ENCODE measurements at places on chromosomes 13 and 19.

DNA sequence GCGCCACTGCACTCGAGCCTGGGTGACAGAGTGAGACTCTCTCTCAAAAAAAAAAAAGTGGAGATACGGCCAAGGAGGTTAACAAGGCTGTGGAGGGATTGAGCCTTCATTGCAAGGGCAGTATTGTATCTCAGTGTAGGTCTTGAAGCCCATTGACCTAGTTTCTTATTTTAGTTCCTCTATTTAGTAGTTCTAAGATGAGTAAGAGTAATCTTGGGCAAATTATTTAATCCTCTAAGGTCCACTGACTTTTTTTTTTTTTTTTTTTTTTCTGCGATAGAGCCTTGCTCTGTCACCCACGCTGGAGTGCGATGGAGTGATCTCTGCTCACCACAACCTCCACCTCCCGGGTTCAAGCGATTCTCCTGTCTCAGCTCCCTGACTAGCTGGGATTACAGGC is 14.3 kb upstream of the ILF3 start:
- no peaks in the 10 kb centered on the region for H3K27me3 ChIP-seq
- peaks cover 88% of the 10 kb centered on the region for H3K36me3 ChIP-seq
- DNase-seq: no peak
- H3K4me3 ChIP-seq: no peak overlapping the region

DNA sequence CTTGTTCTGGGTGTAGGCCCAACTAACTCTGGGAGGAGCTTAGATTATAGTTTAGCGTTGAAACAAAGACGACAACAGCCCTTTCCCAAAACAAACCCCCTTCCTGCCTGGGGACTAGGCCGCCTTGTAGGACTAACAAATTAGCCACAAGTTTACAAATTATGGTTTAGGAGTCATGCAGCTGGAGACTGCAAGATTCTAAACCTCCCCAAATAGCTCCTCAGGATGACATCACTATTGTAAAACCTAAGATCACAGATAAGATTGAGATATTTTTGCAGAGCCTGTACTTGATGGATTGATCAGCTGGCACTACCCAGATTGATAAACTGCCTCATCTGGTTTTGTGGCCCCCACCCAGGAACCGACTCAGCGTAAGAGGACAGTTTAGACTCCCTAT is 2.3 kb upstream of the SLC25A15 start:
- no peak overlapping the region for H3K4me3 ChIP-seq
- H3K4me1 ChIP-seq: peaks cover 15% of the 10 kb centered on the region
- no peaks in the 10 kb centered on the region for H3K27me3 ChIP-seq
- no peaks in the 10 kb centered on the region for H3K36me3 ChIP-seq
- no peak for DNase-seq

DNA sequence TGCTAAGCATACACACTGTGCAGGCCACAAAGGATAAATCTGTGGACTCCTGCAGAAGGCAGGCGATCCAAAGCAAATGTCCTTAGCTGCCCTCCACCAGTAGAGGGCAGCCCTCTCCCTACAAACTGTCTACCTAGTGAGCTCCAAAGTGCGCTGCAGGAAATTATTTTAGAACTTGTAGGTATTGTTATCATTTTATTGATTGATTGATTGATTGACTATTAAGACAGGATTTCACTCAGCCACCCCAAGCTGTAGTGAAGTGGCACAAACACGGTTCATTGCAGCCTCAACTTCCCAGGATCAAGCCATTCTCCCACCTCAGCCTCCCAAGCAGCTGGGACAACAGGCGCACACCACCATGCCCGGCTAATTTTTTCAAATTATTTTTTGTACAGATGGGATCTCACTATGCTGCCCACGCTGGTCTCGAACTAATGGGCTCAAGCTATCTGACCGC is 37.3 kb downstream of the RNF6 start:
- H3K27ac ChIP-seq: no peak overlapping the region
- no peaks in the 10 kb centered on the region for H3K27me3 ChIP-seq
- DNase-seq: no peak

DNA sequence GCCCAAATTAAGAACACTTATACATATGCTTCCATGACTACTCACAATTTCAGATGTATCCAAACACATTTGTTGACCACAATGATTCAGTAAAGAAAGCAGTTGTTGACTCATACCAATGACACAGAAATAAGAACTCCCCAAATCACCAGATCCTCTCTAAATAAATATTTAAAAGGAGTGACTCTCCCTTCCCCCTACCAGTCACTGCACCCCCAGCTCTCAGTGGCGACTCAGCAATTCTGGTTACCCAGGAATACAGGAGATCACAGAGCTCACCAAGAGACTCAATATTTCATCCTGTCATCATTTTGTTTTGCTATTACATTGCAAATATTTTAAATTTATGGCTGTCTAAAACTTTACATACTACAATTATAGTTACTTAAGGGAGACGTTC is 131.5 kb downstream of the RGCC start:
- DNase-seq: no peak
- H3K4me3 ChIP-seq: no peak overlapping the region
- no peaks in the 10 kb centered on the region for H3K4me1 ChIP-seq
- no peaks in the 10 kb centered on the region for H3K27me3 ChIP-seq

DNA sequence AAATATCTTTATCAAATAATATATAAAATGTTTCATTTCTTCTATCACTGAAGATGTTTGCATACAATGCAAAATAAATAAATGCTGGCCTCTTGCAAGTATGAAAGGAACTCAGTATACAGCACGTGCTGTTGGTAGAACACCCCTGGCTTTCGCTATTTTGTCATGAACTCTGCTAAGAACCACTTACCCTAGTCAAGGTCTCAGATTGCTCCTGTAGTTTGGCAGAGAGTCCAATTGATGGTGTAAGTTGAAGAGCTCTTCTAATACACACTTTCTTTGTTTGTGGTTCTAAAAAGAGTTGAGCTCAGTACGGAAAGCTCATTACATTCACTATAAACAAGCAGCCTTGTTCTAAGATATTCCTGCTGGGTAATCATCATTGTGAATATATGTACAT is 1258.9 kb downstream of the EFNB2 start:
- no peaks in the 10 kb centered on the region for H3K4me1 ChIP-seq
- DNase-seq: no peak
- H3K27me3 ChIP-seq: no peaks in the 10 kb centered on the region
- H3K36me3 ChIP-seq: no peaks in the 10 kb centered on the region

- no peaks in the 10 kb centered on the region for H3K27me3 ChIP-seq
- no peaks in the 10 kb centered on the region for H3K36me3 ChIP-seq
- H3K4me1 ChIP-seq: no peaks in the 10 kb centered on the region
- DNase-seq: no peak
- H3K27ac ChIP-seq: no peak overlapping the region
These were observed 48.1 kb downstream of the SCEL start for GRCh38 chr13:77583581-77583980.

- no peaks in the 10 kb centered on the region for H3K36me3 ChIP-seq
- no peaks in the 10 kb centered on the region for H3K27me3 ChIP-seq
- DNase-seq: peak; percentile 60
- H3K4me3 ChIP-seq: no peak overlapping the region
- H3K4me1 ChIP-seq: no peaks in the 10 kb centered on the region
These were observed 310.9 kb downstream of the ZNF536 start for GRCh38 chr19:30682999-30683536.

GRCh38 chr19:55113570-55114039 is 3.8 kb downstream of the PPP1R12C start:
- DNase-seq: peak; percentile 85
- H3K27me3 ChIP-seq: no peaks in the 10 kb centered on the region
- H3K4me3 ChIP-seq: no peak overlapping the region
- H3K27ac ChIP-seq: peak overlapping the region; percentile 92

DNA sequence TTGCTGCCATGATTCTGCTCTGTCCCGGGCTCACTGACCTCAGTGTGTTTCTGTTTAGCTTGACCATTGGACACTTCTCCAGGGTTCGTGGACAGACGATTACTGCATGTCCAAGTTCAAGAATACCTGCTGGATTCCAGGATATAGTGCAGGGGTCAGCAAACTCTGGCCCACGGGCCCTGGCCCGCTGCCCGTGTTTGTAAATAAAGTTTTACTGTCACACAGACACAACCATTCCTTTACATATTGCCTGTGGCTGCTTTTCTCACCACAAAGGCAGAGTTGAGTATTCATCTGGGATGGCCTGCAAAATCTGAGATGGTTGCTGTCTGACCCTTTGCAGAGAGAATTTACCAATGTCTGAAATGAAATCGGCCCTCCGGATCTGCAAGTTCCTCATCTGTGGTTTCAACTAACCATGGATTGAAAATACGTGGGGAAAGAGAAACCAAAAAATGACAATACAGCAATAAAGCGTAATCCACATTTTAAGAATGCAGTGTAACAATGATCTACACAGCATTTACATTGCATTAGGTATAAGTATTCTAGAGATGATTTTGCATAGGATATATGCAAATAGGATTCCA is 25.9 kb upstream of the F2RL3 start:
- DNase-seq: no peak
- H3K27ac ChIP-seq: peak overlapping the region; percentile 61
- no peaks in the 10 kb centered on the region for H3K27me3 ChIP-seq
- H3K4me1 ChIP-seq: no peaks in the 10 kb centered on the region

DNA sequence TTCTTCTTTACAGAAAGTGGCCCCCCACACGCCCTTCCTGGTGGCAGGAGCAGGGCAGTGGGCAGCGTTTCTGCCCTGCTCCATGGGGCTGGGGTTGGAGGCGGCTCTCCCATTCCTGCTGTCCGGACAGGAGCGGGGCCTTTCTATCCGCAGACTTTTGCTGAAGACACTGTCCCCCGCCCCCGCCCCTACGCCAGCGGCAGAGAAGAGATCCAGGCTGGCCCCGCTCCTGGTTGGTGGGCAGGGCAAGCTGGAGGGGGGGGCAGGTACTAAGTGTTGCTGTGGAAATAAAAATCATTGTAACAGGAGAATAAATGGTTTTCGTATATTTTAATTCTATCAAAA is 81.7 kb downstream of the ZNF429 start:
- DNase-seq: no peak
- peaks cover 6% of the 10 kb centered on the region for H3K4me1 ChIP-seq
- peak overlapping the region; percentile 62 for H3K4me3 ChIP-seq
- H3K27me3 ChIP-seq: no peaks in the 10 kb centered on the region
- no peaks in the 10 kb centered on the region for H3K36me3 ChIP-seq

DNA sequence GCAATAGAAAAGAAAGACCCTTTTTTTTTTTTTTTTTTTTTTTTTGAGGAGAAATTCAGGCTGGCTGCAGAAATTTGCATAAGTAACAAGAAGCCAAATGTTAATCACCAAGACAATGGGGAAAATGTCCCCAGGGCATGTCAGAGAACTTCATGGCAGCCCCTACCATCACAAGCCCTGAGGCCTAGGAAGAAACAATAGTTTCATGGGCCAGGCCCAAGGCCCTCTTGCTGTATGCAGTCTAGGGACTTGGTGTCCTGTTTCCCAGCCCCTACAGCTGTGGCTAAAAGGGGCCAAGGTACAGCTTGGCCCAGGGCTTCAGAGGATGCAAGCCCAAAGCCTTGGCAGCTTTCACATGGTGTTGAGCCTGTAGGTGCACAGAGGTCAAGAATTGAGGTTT is 88.4 kb upstream of the TPP2 start:
- no peaks in the 10 kb centered on the region for H3K36me3 ChIP-seq
- DNase-seq: no peak
- H3K27ac ChIP-seq: no peak overlapping the region
- H3K4me1 ChIP-seq: no peaks in the 10 kb centered on the region

DNA sequence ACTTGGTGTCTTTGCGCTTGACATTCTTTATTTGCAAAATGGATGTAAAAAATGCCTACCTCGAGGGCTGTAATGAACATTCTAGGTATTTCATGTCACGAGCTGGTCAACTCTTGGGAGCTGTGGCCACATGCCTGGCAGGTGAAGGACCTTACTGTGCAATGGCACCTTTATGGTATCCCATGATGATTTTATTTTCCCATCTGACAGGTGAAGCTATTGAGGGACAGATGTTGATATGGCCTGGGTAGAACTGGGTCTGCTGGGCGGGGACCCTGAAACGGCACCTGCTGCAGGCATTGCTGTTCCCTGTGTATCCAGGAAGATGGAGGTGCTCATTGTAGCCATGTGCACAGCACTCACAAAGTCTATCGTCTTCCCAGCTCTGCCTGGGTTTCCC is 332.2 kb downstream of the TEX29 start:
- no peaks in the 10 kb centered on the region for H3K36me3 ChIP-seq
- no peak for DNase-seq

GRCh38 chr19:45607071-45608029 is 5.3 kb upstream of the GPR4 start:
- peaks cover 37% of the 10 kb centered on the region for H3K36me3 ChIP-seq
- peak overlapping the region; percentile 23 for H3K4me3 ChIP-seq
- H3K4me1 ChIP-seq: peaks cover 6% of the 10 kb centered on the region
- peaks cover under 1% of the 10 kb centered on the region for H3K27me3 ChIP-seq
- DNase-seq: peak; percentile 76

- no peak overlapping the region for H3K4me3 ChIP-seq
- no peaks in the 10 kb centered on the region for H3K27me3 ChIP-seq
- no peaks in the 10 kb centered on the region for H3K4me1 ChIP-seq
- H3K36me3 ChIP-seq: no peaks in the 10 kb centered on the region
- no peak for DNase-seq
- H3K27ac ChIP-seq: no peak overlapping the region
These were observed 18.7 kb downstream of the PPP5C start for GRCh38 chr19:46365561-46365960.

DNA sequence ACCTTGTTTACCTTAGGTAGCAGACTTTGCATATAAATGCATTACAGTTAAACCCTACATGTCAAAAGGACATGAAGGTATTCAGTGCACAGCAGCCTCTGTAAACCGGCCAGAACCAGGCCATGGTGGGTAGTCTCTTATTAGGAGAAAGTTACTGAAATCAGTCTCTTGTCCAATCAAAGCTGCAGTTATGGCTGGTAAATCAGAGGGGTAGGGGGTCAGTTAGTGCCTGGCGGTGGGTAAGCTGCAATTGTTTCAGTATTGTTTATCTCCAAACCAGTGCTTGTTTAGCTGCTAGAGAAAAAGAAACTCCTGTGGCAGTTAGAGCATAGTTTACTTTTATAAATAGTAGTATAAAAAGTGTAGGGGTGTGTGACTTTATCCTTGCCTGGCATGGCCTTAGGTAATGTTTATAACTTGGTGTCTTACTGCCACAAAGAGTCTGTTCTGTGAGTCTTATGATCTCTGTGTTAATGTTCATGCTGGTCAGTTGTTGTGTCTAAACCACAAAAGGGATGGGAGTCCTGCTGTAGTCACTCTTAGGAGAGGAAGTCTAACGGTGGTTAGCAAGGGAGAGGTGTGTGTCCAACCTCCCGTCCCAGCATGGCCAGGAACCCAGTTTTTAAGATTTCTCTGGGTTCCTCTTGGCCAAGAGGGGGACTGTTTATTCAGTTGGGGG is 28.0 kb downstream of the CHST8 start:
- no peak overlapping the region for H3K4me3 ChIP-seq
- no peak overlapping the region for H3K27ac ChIP-seq
- DNase-seq: no peak
- no peaks in the 10 kb centered on the region for H3K36me3 ChIP-seq
- H3K4me1 ChIP-seq: no peaks in the 10 kb centered on the region
- no peaks in the 10 kb centered on the region for H3K27me3 ChIP-seq

- H3K4me3 ChIP-seq: no peak overlapping the region
- H3K36me3 ChIP-seq: peaks cover 13% of the 10 kb centered on the region
- no peak for DNase-seq
- no peak overlapping the region for H3K27ac ChIP-seq
- no peaks in the 10 kb centered on the region for H3K27me3 ChIP-seq
These were observed 71.1 kb downstream of the PIBF1 start for GRCh38 chr13:72853000-72853399.

GRCh38 chr19:1265615-1266128 is 3.5 kb upstream of the CIRBP start:
- H3K4me1 ChIP-seq: peaks cover 74% of the 10 kb centered on the region
- H3K4me3 ChIP-seq: peak overlapping the region; percentile 51
- H3K27me3 ChIP-seq: no peaks in the 10 kb centered on the region
- peak; percentile 87 for DNase-seq
- H3K36me3 ChIP-seq: peaks cover 6% of the 10 kb centered on the region

- peaks cover 27% of the 10 kb centered on the region for H3K36me3 ChIP-seq
- DNase-seq: peak; percentile 98
- H3K4me3 ChIP-seq: peak within 1 kb of the TSS; percentile 78
- peaks cover 26% of the 10 kb centered on the region for H3K4me1 ChIP-seq
- peak within 1 kb of the TSS; percentile 90 for H3K27ac ChIP-seq
These were observed at the start of gene TBCB for GRCh38 chr19:36115453-36116343. Gene TBCB (plus strand): TSS chr19:36115468. CDS start chr19:36115561, 93 bp downstream.

All from upper lobe of left lung (tissue), 6 donors.